NCI-H446 treated with DMSO at 0.1 percent for 48 hours (cell line): ENCODE measurements at places on chromosomes 4 and X.

DNA sequence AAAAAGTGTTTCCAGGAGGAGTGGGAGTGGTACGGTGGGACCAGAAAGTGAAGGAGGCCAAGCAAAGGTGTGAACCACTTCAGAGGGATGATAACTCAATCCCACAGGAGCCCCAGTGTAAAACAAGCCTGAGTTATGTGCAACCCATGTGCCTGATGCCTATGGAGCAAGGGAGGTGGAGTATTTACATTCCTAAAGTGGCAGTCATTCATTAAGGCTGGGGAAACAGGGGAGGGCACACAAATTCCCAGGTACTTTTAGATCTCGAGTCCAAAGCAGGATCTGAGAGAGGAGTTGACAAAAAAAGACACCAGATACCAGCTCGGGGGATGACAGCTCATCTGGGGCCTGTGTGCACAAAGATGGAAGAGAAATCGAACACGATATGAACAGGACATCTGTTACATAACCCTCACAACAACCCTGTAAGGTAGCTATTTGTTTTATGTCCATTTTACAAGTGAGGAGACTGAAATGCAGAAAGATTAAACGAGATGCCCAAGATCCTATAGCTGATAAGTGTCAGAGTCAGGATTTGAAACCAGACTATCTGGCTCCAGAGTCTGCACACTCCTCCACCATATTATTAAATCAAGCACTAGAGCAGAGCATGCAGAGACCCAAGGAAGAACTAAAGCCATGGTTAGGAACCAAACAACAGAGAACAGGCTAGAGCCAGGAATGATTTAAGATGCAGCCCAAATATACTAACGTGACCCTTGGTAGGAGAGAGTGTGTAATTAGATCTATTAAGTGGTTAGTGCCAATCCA is 91.9 kb upstream of the MAPK10 start:
- no peak for DNase-seq

DNA sequence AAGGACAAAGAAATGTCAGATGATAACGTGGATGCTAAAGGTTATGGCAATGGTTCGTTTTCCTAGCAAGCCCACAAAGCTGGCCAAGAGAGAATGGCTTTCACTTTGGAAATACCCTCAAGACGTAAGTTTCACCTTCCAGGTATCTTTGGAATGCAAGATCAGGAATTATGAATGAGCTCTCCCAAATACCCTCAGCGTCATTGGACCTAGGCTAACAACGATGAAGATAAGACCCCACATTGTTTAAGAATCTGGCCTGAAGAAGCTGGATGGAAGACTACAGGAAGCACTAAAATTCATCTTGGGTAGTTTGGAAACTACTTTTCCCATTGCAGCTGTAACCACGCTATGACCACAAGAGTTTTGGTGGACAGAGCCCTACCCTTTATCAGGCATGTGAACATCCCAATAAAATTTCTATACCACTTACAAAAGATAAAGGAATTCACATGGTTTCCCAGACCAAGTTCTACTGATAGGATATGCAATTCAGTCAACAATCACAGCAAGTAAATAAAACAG is 111.9 kb downstream of the KDR start:
- DNase-seq: no peak

DNA sequence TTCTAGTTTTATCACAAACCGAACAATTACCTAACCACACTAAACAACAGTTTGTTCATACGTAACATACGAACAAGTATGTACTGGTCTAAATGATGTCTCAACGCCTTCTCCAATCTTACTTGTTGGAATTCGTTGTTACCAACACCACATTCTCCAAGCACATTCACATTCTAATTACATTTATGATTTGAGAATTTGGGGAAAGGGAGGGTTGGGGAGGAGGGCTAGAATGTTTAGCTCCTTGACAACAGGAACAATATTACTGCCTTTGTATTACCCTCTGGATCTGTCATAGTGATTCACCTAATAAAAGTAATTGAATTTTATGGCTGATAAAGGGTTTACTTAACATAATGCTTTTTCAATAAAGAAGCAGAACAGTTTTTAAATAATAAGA is 24.4 kb downstream of the LCORL start:
- DNase-seq: no peak

- no peak for DNase-seq
Measured at GRCh38 chr4:138540056-138540800, 298.1 kb upstream of the SLC7A11 start.

GRCh38 chr4:84381759-84382158 is 117.3 kb downstream of the NKX6-1 start:
- no peak for DNase-seq

DNA sequence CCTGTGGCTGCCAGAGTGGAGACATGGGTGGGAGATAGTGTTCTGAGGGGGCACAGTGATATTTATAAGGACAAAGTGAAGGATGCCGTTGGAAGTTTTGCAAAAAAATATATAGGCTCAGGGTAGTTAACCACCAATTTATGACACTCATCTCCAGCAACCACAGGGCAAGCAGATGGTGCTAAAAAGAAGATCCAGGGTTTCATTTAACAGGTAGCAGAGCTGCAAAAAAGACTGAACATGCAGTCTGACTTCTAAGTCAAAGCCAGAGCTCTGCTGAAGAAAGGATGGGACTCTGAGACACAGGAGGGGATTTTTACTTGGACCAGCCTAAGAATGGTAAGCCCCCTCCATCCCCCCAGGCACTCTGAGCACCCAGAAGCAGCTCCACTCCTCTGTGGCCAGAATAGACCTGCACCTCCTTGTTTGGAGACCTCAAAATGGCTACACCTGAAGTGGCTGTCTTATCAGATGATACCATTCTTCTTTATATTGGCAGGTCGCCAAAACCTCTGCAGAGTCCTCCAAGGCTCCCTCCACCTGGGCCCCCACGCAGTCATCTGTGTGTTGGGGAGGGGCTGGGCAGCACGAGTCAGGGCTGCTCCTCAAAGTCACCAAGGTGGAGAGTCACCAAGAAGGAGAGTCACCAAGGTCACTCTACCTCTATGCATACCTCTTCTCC is 161.4 kb upstream of the FAM9B start:
- no peak for DNase-seq

- DNase-seq: no peak
Measured at GRCh38 chr4:52164116-52164515, 113.0 kb downstream of the SPATA18 start.

GRCh38 chr4:37825968-37826294 is 555 bp upstream of the PGM2 start:
- DNase-seq: no peak

- DNase-seq: no peak
Measured at GRCh38 chrX:115939070-115939469, 231.5 kb upstream of the AGTR2 start.

GRCh38 chr4:38567457-38567856 is 96.5 kb upstream of the KLF3 start:
- no peak for DNase-seq

GRCh38 chr4:55440786-55441185 is 45.0 kb downstream of the TMEM165 start:
- no peak for DNase-seq

- no peak for DNase-seq
Measured at GRCh38 chr4:7659429-7660175, 224.9 kb upstream of the PSAPL1 start.

DNA sequence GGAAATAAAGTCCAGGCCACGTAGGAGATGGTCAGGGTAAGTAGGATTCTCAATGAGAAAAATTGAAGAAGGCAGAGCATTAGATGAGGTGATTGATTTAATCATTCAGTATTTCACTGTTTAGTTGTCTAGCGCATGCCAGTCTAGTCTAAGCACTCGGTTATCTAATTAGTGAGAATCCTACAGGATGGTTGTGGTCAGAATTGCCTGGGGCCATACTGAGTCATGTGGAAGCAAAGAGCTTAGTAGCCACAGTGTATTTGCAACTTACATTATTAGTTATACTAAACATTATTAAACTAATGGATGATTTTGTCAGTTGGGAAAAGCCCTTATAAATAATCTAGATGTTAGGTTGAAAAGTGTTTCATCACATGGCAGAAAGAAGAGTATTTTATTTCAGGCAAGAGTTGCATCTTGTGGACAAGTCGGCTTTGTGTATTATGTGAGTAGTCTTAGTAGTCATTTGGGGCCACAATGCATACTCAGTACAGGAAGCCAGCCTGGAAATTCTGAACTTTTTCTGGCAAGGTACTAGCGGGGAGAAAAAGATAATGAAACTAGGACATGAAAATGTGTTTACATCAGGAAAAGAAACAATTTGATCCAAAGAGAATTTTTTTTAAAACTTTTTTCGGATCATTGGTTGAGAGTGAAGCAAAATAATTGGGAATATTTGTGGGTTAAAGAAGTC is 31.9 kb downstream of the CPEB2 start:
- no peak for DNase-seq

DNA sequence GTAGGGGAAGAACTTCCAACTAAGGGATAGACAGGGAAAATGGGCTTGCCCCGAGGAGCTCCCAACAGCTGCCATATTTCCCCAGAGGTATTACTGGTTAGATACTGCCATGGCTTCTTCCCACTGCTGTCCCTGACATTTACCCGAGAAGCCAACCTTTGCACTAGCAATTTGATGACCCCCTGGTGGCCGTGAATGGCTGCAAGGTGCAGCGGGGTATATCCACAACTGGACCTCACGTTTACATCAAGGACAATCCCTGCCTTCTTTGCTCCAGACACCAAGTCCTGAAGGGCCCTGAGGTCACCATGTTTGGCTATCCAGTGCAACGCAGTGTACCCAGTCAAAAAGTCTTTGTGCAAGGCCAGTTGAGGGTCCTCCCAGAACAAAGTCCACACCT is 2.3 kb downstream of the SOWAHB start:
- no peak for DNase-seq

GRCh38 chr4:146545102-146545501 is 23.4 kb upstream of the SLC10A7 start:
- no peak for DNase-seq

DNA sequence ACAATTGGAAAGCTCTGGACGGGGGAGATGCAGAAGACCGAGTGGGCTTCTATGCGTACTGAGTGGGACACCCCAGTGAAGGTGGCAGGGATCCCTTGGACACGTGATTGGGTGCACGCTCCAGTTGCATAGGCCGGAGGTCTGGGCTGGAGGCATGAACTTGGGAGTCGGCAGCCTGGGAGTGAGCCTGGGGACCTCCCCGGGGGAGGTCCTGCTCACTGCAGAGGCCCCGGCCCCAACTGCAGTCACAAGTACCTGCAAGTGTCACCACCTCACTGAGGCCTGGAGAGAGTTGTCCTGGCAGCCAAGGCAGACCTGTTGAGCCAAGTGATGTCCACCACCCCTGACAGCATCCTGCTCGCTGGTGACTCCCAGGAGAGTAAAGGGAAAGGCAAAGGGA is 49.3 kb upstream of the HMX1 start:
- no peak for DNase-seq
